Naive thymus-derived CD4-positive, alpha-beta T cell (primary cell): ENCODE measurements at places on chromosomes 3 and 15. TPM values are rescaled to one million over a fixed set of nuclear protein-coding genes. Genes with fewer than 3 reads are reported as not detected.

DNA sequence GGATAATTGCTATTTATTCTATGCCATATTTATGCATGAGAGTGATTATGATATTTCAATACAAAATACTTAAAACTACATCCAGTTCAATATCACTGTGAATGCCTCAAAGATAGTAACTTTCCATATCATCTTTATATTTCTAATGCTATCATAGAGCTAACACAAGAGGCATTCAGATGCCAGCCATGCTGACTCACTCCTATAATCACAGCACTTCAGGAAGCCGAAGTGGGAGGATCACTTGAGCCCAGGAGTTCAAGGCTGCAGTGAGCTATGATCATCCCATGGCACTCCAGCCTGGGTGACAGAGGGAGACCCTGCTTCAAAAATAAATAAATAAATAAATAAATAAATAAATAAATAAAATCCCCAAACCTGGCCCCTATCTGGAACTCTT, 498.7 kb downstream of the EPHA3 start:
- no peak for DNase-seq

- no peak for DNase-seq
These were observed 385.3 kb downstream of the PDCD6IP start for GRCh38 chr3:34183611-34184340.

SLC28A1 gene
- polyA plus RNA-seq: not detected

TMEM266 gene
- polyA plus RNA-seq: not detected
